T-helper 1 cell (primary cell): ENCODE measurements at places on chromosomes 6 and 20.

DNA sequence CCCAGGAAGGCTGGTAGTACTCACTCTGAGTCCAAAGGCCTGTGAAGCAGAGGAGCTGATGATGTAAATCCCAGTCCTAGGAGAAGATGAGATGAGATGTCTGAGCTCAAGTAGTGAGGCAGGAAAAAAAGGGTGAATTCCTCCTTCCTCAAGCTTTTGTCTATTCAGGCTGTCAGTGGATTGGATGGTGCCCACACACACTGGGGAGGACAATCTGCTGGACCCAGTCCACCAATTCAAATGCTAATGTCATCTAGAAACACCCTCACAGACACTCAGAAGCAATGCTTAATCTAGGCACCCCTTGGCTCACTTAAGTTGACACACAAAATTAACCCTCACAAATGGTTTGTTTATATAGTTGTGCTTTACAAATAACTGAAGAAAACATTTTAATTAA is 94.6 kb downstream of the CD109 start:
- no peak for DNase-seq

GRCh38 chr6:72825315-72825911 is 203.5 kb downstream of the KCNQ5 start:
- DNase-seq: no peak

DNA sequence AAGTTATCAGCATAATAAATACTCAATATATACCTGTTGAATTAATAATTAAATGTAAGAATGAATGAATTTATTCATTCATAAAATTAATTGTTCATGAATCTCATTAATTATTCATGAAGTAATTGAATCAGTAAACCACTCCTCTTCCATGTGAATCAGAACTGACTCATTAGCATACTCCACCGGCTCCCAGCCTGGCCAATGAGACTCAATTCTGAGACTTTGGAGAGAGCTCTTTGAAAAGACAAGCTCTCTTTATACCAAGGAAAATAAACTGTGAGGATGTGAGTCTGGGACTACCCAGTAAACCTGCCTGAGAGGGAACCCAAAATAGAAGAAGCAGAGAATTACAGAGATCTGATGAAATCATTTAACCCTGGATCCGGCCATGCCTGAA is 8.4 kb upstream of the SLC2A10 start:
- no peak for DNase-seq

DNA sequence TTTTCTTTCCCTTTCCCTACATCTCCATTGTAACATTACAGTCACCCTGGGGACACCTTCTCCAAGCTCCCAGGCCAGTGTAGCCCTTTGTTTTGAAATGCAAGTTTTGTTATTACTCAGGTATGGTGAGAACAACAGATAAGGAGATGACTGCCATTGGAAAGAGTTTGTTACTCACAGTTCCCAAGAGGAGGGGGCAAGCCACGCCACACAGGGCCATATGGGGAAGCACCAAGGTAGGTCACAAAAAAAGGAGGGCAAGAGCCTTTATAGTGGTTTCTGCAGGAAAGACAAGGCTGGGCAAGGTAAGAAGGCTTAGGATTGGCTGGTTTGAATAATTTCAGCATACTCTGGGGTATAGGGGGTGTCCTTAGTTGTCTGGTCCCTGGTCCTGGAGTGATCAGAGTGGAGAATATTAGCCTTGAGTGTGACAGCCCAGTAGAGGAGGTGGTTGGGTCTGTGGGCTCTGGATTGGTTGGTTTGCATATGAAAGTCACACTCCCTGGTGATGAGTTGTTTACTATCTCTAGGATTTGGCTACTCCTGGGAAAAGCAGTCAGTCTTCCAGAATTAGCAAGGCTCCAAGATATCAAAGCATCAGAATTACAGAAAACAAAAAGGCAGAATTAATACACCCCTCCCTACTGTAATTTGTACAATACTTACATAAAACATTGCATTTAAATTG is 33.1 kb upstream of the SMLR1 start:
- DNase-seq: no peak

- DNase-seq: no peak
Measured at GRCh38 chr6:33431880-33432541, 12.1 kb downstream of the SYNGAP1 start.

- DNase-seq: no peak
Measured at GRCh38 chr20:53706466-53707370, 113.1 kb upstream of the ZNF217 start.

GRCh38 chr20:22438926-22439325 is 145.4 kb downstream of the FOXA2 start:
- no peak for DNase-seq

- no peak for DNase-seq
Measured at GRCh38 chr6:125794342-125795137, 3.8 kb downstream of the NCOA7 start.

DNA sequence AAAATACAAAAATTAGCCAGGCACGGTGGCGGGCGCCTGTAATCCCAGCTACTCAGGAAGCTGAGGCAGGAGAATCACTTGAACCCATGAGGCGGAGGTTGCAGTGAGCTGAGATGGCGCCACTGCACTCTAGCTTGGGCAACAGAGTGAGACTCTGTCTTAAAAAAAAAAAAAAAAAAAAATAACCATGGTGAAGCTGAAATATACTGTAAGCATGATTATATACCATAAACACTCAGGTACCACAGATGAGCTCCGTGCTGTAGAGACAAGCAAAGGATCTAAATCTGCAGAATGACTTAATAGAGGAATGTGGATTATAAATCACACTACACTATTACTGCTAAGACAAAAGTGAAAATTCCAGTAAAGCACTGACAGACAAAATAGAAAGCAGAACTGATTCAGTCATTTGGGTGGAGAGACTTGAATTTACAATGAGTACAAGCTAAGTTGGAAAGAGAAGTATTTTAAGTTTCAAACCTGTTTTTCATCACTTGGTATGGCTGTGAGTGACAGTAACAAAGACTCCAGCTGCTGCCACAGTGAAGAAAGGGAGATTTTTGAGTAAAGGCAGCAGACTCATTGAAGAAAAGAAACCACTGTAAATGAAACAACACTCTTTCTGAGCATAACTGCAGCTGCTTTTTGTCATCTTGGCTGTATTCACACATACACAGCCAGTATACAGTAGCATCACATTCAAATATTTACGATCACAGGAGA is 322.1 kb downstream of the RNGTT start:
- no peak for DNase-seq

- DNase-seq: no peak
Measured at GRCh38 chr6:120202878-120203277, 853.3 kb upstream of the MAN1A1 start.

DNA sequence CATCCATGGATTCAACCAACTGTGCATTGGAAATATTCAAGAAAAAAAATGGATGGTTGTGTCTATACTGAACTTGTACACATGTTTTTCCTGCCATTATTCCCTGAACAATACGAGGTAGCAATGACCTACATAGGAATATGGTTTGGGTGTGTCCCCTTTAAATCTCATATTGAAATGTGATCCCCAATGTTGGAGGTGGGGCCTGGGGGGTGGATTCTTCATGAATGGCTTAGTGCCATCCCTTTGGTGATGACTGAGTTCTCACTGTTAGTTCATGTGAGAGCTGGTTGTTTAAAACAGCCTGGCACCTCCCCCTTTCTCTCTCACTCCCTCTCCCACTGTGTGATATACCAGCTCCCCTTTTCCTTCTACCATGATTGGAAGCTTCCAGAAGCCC is 139.8 kb upstream of the BACH2 start:
- DNase-seq: no peak

GRCh38 chr6:79468587-79468986 is 68.6 kb downstream of the LCA5 start:
- no peak for DNase-seq

GRCh38 chr6:110996691-110997090 is 14.9 kb downstream of the RPF2 start:
- no peak for DNase-seq

- DNase-seq: no peak
Measured at GRCh38 chr6:37373822-37374471, 20.2 kb downstream of the RNF8 start.

GRCh38 chr20:34536798-34537394 is 20.7 kb downstream of the DYNLRB1 start:
- no peak for DNase-seq

- no peak for DNase-seq
Measured at GRCh38 chr6:121668259-121668658, 232.8 kb downstream of the GJA1 start.

DNA sequence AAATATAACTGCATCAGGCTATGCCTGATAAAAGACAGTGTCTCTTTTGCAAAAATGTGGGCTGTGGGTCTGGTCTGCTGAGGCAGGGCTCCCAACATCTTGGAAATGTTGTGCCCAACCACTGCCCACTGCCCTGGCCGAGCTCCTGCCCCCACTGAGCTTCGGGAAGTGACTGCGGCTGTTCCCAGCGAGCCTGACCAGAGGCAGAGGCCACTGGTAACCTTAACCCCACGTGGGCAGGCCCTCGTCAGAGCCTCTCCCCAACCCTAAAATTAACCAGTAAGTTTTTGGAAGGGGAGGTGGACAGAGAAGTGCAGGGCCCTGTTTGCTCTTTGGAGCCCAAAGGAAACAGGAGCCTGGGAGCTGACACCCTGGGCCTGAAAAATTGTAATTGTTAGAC is 225.9 kb downstream of the MAFB start:
- DNase-seq: no peak

DNA sequence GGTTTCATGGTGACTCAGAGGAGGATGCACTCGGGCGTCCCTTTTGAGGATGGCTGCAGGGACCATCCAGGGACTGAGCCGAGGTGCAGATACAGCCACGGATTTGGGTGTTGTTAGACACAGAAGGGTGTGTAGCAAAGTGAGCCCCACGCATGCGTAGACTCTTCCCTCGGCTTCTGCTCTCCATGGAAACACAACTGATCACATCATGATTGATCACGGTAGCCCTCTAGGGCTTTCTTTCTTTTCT is 606 bp upstream of the ULBP1 start:
- no peak for DNase-seq

GRCh38 chr6:106339334-106340029 is 13.9 kb upstream of the ATG5 start:
- DNase-seq: peak; percentile 32

DNA sequence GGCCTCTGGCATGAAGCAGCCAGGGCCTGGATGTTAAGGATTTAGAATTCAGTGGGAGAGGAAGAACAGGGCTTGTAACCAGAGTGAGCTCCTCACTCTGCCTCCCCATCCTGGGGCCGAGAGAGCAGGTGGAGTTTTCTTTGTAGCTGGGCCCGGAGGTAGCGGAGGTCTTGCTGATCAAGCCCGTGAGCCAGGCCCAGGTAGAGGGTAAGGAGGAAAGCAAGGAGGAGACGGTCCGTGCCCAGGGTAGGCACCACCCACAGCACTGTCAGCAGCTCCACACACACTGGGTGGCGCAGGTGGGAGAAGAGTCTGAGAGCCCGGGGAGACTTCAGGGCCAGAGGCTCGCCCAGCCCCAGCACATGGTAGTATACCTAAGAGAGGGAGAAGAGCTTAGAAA is 2.1 kb upstream of the PPP1R18 start:
- no peak for DNase-seq

GRCh38 chr6:89615882-89616281 is 22.7 kb downstream of the LYRM2 start:
- no peak for DNase-seq

GRCh38 chr20:60115451-60115850 is 157.2 kb downstream of the CDH26 start:
- DNase-seq: no peak

GRCh38 chr6:134584847-134585516 is 267.1 kb upstream of the SGK1 start:
- DNase-seq: no peak

DNA sequence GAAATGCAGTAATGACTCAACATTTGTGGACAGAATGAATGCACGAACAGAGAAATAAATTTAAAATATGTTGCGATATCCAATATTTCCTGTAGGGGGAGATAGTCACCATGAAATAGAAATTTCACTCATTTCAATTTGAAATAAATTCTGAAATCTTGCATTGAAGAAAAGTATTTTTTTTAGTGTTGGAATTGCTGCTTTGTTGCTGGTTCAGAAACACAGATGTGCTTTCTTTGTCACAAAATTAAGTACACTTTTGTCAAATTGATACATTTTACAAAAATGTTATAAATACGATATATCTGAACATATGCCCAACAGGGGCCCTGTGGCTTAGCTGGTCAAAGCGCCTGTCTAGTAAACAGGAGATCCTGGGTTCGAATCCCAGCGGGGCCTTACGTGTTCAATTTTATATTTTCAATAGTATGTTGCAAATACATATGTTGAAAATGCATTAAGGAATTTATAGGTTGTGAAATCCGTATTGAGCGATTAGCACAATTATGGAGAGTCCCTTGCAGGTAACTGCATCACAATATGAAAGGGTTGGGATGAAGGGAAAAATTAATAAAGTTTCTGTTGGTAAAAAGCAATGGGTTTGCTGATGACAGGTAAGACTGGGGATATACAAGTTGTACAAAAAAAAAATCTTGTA is 85.4 kb upstream of the PRSS16 start:
- peak; percentile 54 for DNase-seq

DNA sequence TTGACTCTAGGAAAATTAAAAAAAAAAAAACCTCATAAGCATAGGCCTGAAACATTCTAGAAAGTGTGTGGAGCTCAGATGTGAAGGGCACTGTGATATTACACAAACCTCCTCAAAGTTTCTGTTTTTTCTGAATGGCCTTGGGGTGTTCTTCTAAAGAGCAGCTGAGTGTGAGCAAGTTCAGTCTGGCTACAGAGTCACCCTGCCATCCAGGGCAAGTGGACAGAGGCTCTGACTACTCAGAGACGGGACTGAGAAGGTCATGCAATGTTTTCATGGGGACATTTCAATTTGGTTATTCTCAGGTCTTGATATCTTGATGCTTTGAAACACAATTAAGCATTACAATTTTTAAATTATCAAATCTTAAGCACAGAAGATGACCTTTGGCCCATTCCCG is 36.6 kb upstream of the SSTR4 start:
- DNase-seq: no peak

- no peak for DNase-seq
Measured at GRCh38 chr6:154751011-154751800, 18.0 kb downstream of the SCAF8 start.

GRCh38 chr6:98635191-98635590 is 199.2 kb upstream of the POU3F2 start:
- DNase-seq: no peak

- DNase-seq: no peak
Measured at GRCh38 chr6:110810896-110811586, 4.2 kb downstream of the CDK19 start.

DNA sequence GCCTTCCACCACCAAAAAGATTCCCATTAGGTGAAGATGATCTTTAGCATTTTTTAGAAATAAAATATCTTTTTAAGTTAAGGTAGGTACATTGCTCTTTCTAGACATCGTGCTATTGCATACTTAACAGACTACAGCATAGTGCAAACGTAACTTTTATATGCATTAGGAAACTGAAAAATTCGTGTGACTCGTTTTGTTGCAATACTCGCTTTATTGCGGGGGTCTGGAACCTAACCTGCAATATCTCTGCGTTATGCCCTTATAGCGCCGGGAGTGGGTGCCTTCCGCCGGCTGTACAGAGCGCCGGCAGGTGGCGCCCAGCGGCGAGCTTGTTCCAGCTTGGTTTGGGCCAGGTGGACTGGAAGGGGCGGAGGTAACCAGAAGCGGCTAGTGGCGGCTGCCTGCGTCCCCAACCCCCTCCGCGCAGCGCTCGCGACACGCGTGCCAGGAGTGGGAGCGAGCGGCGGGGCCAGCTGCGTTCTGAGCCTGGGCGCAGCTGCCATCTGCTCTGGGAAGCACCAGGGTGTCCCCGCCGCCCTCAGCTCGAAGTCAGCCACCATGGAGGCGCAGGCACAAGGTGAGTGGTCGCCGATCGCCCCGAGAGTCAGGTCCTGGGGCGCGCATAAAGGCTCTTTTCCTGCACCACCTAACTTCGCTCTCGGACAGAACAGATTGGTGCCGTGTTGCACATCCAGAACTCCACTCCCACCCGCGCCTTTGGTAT is at the start of gene TPD52L1:
TSS of gene TPD52L1 (plus strand) at position 383 of the 727 bp plus-strand sequence. CDS start at position 562, 179 bp downstream.
- DNase-seq: peak; percentile 32
